ENCODE measurements at places on chromosomes 7 and 10. TPM values are rescaled to one million over a fixed set of nuclear protein-coding genes. Genes with fewer than 3 reads are reported as not detected.

DNAJC30 gene
- 13.1 TPM for total RNA-seq

DNA sequence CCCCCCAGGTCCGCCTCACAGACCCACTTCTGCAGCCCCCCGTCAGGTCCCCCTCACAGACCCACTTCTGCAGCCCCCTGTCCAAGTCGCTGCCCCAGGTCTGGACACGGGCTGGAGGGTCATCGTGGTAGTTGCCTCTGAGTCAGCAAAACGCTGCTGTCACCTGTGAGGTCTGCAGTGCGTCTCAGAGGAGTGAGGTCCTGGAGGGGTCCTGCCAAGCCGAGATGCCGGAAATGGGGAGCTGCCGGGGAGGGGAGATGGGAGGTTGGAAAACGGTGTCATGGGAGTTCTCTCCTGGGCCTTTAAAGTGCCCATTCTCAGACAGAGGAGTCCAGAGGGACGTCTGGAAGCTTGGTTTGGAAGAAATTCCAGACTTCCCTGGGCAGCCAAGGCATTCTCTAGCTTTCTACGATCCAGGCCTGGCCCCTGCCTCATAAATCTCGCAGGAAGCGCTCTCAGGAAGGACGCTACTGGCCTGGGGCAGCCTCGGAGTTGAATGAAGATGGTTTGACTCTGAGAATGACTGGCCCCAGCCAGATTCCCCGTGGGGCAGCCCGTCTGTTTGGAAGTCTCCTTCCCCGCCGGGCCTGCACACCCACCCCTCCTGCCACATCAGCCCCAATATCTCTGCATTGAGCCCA is 38.7 kb downstream of the CALML3 start:
- H3K27me3 ChIP-seq = no peaks in the 10 kb centered on the region
- peaks cover 72% of the 10 kb centered on the region for H3K4me1 ChIP-seq
- H3K36me3 ChIP-seq = no peaks in the 10 kb centered on the region
- H3K4me3 ChIP-seq = no peak overlapping the region
- DNase-seq = no peak
- peak overlapping the region; percentile 83 for H3K27ac ChIP-seq

VPS37D gene
- 16.1 TPM for total RNA-seq

GRCh38 chr10:28561531-28561930 is 28.6 kb downstream of the WAC start:
- no peak overlapping the region for H3K4me3 ChIP-seq
- H3K27me3 ChIP-seq = no peaks in the 10 kb centered on the region
- no peak for DNase-seq
- H3K36me3 ChIP-seq = peaks cover 18% of the 10 kb centered on the region

GRCh38 chr10:119241066-119241465 is 33.7 kb downstream of the GRK5 start:
- H3K4me1 ChIP-seq = peaks cover 44% of the 10 kb centered on the region
- H3K36me3 ChIP-seq = no peaks in the 10 kb centered on the region
- H3K4me3 ChIP-seq = no peak overlapping the region
- H3K27me3 ChIP-seq = no peaks in the 10 kb centered on the region
- DNase-seq = no peak
- H3K27ac ChIP-seq = no peak overlapping the region

GRCh38 chr10:5291501-5292195 is 73.1 kb upstream of the UCN3 start:
- no peak overlapping the region for H3K4me3 ChIP-seq
- H3K36me3 ChIP-seq = no peaks in the 10 kb centered on the region
- H3K27ac ChIP-seq = no peak overlapping the region
- DNase-seq = no peak
- peaks cover 2% of the 10 kb centered on the region for H3K27me3 ChIP-seq

COBL gene
- 0.66 TPM for total RNA-seq

GRCh38 chr7:114988755-114989375 is 67.0 kb downstream of the MDFIC start:
- peaks cover 26% of the 10 kb centered on the region for H3K36me3 ChIP-seq
- H3K4me3 ChIP-seq = no peak overlapping the region
- no peak overlapping the region for H3K27ac ChIP-seq
- H3K4me1 ChIP-seq = peaks cover 10% of the 10 kb centered on the region
- DNase-seq = no peak

DNA sequence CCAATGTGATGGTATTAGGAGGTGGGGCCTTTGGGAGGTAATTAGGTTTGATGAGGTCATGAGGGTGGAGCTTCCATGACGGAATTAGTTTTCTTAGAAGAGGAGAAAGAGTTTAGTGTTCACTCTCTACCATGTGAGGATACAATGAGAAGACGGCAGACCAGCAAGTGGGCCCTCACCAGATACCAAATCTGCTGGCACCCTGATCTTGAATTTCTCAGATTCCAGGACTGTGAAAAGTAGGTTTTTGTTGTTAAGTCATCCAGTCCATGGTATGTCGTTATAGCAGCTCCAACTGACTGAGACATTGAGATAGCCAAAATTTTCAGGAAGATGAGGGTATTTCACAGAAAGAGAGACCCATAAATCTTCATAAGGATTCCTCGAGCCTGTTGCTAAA is 3.6 kb upstream of the TMEM196 start:
- no peaks in the 10 kb centered on the region for H3K36me3 ChIP-seq
- no peak for DNase-seq
- no peak overlapping the region for H3K4me3 ChIP-seq
- H3K27ac ChIP-seq = no peak overlapping the region
- H3K4me1 ChIP-seq = peaks cover 14% of the 10 kb centered on the region

- DNase-seq = no peak
- H3K4me3 ChIP-seq = no peak overlapping the region
These were observed 80.7 kb upstream of the PDGFA start for GRCh38 chr7:600149-601035.

AKR1D1 gene
- total RNA-seq = not detected

DNA sequence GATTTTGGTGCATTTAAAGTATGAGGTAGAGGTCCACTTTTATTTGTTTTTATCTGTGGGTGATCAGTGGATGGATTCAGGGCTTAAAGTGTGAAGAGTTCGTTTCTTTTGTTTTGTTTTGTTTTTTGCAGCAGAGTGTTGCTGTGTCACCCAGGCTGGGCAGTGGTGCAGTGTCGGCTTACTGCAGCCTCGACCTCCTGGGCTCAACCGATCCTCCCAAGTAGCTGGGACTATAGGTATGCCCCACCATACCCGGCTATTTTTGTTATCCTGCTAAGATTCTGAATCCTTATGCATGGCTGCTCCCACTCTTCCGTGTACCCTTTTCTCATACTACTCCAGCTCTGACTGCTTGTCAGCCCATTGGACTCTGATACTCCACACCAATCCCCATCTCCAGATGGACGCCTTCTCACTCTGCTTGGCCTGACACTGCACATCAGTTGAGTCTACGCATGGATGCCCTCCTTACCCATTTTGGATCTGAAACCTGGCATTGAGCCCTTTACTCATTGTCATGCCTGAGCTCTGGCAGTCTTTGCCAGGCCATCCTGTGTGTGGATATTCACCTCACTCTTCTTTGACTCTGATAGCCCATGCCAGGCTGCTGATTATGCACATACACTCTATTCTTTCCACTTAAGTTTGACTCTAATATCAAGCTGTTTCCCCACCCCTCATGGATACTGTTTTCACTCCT is 119.5 kb downstream of the CCSER2 start:
- H3K4me3 ChIP-seq = no peak overlapping the region
- no peak overlapping the region for H3K27ac ChIP-seq
- no peaks in the 10 kb centered on the region for H3K27me3 ChIP-seq
- DNase-seq = no peak
- no peaks in the 10 kb centered on the region for H3K4me1 ChIP-seq

DNA sequence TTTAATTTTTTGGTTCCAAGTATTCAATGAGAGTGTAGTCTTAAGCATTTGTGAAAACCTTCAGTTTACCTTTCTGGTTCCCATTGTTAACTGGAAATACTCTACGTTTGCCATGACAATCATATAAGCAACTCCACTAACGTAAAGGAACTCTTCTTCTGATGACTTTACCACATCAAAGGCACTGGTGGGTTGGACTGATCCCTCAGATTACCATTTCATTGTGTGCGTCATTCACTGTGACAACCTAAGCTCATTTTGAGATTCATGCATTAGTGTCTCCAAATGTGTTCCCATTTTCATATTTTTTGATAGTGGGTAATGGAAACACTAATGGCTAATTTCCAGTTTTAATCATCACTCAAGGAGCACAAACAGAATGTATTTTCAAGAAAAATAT is 119.9 kb upstream of the COL1A2 start:
- H3K27me3 ChIP-seq = no peaks in the 10 kb centered on the region
- no peak overlapping the region for H3K4me3 ChIP-seq
- no peak for DNase-seq
- no peaks in the 10 kb centered on the region for H3K36me3 ChIP-seq

GRCh38 chr7:138890499-138891445 is 90.4 kb downstream of the KIAA1549 start:
- DNase-seq = no peak
- H3K27ac ChIP-seq = peak overlapping the region; percentile 87
- peaks cover 24% of the 10 kb centered on the region for H3K36me3 ChIP-seq
- no peaks in the 10 kb centered on the region for H3K27me3 ChIP-seq

- H3K4me1 ChIP-seq = peaks cover 22% of the 10 kb centered on the region
- DNase-seq = no peak
- no peak overlapping the region for H3K4me3 ChIP-seq
- H3K27me3 ChIP-seq = peaks cover 22% of the 10 kb centered on the region
These were observed 968.7 kb downstream of the GATA3 start for GRCh38 chr10:9023206-9023605.

DNA sequence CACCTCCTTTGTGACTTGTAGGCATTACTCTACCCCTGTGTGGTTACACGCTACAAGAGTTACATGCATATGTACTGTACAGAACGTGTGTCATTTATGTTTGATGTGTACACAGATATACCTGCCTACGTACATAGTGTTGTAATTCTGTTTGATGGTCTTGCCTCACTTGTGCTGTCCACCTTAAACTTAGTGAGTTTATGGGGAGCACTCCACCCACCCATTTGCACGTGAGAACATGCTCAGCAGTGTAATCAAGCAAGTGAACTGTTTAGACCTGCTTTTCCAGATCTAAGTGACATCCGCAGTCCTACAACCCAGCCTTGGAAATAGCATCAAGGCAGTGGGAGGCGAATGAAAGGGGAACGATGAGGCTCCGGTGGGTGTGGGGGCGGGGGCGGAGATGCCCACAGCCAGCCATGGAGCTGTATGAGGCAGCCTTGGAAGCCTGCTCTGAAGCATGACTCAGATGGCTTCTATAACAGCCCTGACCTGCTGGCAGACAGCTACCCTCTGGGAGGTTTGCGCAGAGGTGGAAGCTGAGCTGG is 52.1 kb downstream of the SUFU start:
- peak overlapping the region; percentile 68 for H3K27ac ChIP-seq
- H3K27me3 ChIP-seq = no peaks in the 10 kb centered on the region
- no peak for DNase-seq
- H3K4me1 ChIP-seq = peaks cover 4% of the 10 kb centered on the region

GRCh38 chr7:105452085-105452484 is 63.4 kb upstream of the SRPK2 start:
- no peak for DNase-seq
- H3K27me3 ChIP-seq = no peaks in the 10 kb centered on the region
- peaks cover 4% of the 10 kb centered on the region for H3K36me3 ChIP-seq
- H3K4me3 ChIP-seq = no peak overlapping the region
- peaks cover 16% of the 10 kb centered on the region for H3K4me1 ChIP-seq

DNA sequence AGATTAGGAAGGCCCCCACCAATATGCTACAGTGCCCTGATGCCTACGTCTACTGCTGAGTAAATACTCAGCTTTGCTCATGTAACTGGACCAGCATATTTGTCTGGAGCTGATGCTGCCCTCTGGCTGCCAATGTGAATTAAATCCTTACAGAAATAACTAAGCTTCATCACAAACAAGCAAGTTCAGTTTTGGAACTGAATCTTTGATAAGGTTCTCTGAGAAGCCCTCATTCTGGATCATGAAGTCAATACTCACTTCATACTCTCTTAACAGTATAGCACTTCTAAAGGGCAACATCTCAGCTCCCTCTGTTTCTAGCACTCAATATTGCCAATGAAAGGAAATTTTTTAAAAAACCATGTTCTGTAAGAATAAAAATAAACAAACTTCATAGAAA is 246.7 kb downstream of the ETV1 start:
- no peaks in the 10 kb centered on the region for H3K36me3 ChIP-seq
- H3K4me1 ChIP-seq = peaks cover 34% of the 10 kb centered on the region
- H3K27ac ChIP-seq = no peak overlapping the region
- no peaks in the 10 kb centered on the region for H3K27me3 ChIP-seq

DNA sequence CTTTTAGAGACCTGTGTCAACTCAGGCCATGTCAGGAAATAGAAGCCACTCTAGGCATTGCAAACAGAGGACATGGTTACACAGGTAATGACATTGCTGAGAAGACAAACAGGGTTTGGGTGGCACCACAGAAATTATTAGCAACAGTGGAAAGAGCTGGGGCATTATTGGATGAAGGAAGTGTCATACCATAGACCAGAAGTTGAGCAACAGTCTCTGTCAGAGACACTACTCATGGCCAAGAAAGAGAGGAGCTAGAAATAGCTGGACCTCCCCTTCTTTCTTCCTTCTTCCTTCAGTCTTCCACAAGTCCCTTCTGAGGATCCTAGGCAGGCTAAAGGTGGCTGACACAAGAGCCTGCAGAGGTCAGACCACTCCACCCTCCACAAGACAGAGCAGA is 4.2 kb upstream of the LIPA start:
- H3K27ac ChIP-seq = no peak overlapping the region
- no peak for DNase-seq
- no peak overlapping the region for H3K4me3 ChIP-seq
- H3K27me3 ChIP-seq = no peaks in the 10 kb centered on the region
- H3K4me1 ChIP-seq = peaks cover 10% of the 10 kb centered on the region

OR2A5 gene
- total RNA-seq = not detected

WDR86 gene
- total RNA-seq = 274 TPM

DNA sequence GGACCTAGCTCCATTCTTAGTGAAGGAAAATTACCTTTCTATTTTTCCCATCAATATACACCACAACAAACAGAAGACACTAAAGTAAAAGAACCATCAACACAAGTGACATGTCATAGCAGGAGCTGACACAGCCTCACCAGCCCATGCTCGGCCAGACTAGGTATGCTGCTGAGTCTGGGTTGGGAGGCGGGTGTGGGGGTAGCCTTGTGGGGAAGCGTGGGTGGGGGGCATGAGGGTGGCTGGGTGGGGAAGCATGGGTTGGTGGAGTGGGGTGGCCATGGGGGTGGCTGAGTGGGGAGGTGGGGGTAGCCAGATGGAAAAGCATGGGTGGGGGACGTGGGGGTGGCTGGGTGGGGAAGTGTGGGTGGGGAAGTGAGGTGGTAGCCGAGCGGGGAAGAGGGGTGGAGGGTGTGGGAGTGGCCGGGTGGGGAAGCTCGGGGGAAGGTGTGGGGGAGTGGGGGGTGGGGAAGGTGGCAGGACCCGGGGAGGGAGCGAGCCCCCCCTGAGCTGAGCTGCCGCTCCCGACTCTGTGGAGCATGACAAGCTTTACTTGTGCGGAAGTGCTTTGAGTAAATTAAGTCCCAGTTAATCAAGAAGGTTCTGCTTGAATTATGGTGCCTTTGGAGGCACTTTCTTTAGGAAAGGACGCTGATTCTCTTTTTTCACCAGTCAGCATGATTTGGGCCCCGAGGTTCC is 294.6 kb upstream of the ZNF32 start:
- H3K4me3 ChIP-seq = no peak overlapping the region
- H3K27me3 ChIP-seq = peaks cover 18% of the 10 kb centered on the region

- DNase-seq = no peak
- H3K4me3 ChIP-seq = no peak overlapping the region
- peaks cover 10% of the 10 kb centered on the region for H3K4me1 ChIP-seq
- peak overlapping the region; percentile 71 for H3K27ac ChIP-seq
These were observed 12.2 kb upstream of the LGI1 start for GRCh38 chr10:93745408-93746065.
